ENCODE measurements at places on chromosomes 6 and 20. TPM values are rescaled to one million over a fixed set of nuclear protein-coding genes. Genes with fewer than 3 reads are reported as not detected.

The CCN6 gene
- total RNA-seq, result not detected

The SPATS1 gene
- not detected for total RNA-seq

The CLDN20 gene
- not detected for total RNA-seq

The EEF1E1 gene
- total RNA-seq, result 65.2 TPM

- no peaks in the 10 kb centered on the region for H3K27me3 ChIP-seq
- peaks cover 1% of the 10 kb centered on the region for H3K36me3 ChIP-seq
- no peak for DNase-seq
- H3K27ac ChIP-seq, result no peak overlapping the region
These were observed 36.9 kb downstream of the HLA-DMB start for GRCh38 chr6:32903952-32904351.

GRCh38 chr6:11585426-11586016, 48.0 kb downstream of the TMEM170B start:
- no peak overlapping the region for H3K27ac ChIP-seq
- no peaks in the 10 kb centered on the region for H3K36me3 ChIP-seq
- no peaks in the 10 kb centered on the region for H3K27me3 ChIP-seq
- no peak overlapping the region for H3K4me3 ChIP-seq
- no peaks in the 10 kb centered on the region for H3K4me1 ChIP-seq

DNA sequence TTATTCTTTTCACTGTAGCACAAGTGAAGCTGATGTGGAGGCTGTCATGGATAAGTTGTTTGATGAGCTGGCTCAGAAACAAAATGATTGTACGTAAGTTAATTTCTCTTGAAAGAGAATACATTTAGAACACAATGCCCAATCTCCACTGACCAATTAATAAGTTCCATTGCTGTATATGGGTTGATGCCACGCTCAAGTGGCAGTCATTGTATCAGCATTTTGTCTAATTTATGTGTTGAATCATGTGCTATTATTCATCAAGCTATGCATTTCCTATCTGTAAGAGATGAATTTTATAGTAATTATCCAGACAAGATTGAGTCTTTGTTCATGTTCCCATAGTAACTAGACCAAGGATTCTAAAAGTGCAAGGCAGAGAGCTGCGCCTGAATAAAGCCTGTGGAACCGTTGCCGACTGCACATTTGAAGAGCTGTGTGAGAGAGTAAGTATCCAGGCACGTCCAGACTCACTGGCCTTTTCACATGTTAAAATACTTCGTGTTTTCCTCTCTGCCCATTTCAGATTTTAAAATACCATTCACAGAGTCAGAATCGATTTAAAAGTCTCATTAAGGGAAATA, 83.8 kb upstream of the FOXO3 start:
- H3K4me3 ChIP-seq, result no peak overlapping the region
- peaks cover 30% of the 10 kb centered on the region for H3K36me3 ChIP-seq
- H3K4me1 ChIP-seq, result peaks cover 3% of the 10 kb centered on the region
- H3K27ac ChIP-seq, result no peak overlapping the region

GRCh38 chr6:31922942-31923341, 4.6 kb upstream of the C2 start:
- H3K27ac ChIP-seq, result no peak overlapping the region
- no peak overlapping the region for H3K4me3 ChIP-seq
- H3K4me1 ChIP-seq, result no peaks in the 10 kb centered on the region
- no peaks in the 10 kb centered on the region for H3K27me3 ChIP-seq

DNA sequence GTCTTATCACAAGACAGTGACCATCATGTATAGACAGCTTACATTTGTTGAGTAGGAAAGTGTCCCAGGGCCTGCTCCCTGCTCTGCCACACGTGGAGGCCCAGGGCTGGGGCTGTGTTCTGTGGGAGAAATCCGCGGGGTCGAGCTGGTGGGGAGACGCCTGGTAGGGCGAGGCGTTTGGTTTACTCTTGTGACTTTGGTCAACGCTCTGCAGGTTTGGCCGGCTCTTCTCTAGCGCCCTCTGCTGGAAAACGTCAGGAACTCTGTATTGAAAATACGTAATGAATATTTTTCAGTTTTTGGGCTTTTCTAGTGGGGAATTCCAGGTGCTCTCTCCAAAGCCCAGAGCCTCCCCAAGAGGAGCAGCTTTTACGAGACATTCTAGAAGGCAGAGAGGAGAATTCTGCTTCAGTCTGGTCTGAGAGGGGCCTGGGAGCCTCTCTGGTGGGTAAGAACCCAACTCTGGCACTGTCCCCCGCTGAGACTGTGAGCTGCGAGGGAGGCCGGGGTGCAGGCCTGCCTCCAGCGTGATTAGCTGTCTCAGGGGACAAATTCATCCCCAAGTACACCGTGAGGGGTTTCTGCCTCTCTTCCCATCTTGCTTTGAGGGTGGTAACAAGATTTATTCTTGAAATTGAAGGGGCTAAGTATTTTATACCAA, 112.6 kb upstream of the RALGAPA2 start:
- peaks cover 2% of the 10 kb centered on the region for H3K4me1 ChIP-seq
- no peaks in the 10 kb centered on the region for H3K36me3 ChIP-seq
- DNase-seq, result peak; percentile 78
- H3K27me3 ChIP-seq, result peaks cover 23% of the 10 kb centered on the region
- H3K4me3 ChIP-seq, result no peak overlapping the region
- no peak overlapping the region for H3K27ac ChIP-seq

GRCh38 chr6:121285041-121285440, 49.2 kb downstream of the TBC1D32 start:
- peaks cover 30% of the 10 kb centered on the region for H3K36me3 ChIP-seq
- no peak overlapping the region for H3K4me3 ChIP-seq

GRCh38 chr20:38789503-38790199, 15.8 kb upstream of the PPP1R16B start:
- H3K27me3 ChIP-seq, result no peaks in the 10 kb centered on the region
- H3K27ac ChIP-seq, result no peak overlapping the region
- no peaks in the 10 kb centered on the region for H3K36me3 ChIP-seq
- H3K4me1 ChIP-seq, result peaks cover 7% of the 10 kb centered on the region
- DNase-seq, result no peak
- H3K4me3 ChIP-seq, result no peak overlapping the region

DNA sequence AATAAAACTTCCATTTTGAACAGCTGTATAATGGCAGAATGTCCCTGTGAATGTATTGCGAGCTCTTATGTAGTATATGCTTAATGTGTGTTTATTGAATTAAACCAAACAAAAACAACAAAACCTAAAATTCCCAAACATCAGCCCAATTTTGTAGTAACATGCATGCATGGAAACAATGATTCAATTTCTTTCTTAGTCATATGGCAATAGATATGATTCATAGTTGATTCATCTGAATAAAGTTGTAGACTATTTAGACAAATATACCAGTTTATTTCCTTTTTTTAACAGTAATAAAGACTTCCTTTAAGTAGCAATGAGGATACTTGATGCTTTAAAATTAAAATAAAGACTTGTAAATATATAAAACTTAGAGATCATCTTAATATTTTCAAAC, 670.6 kb downstream of the CD109 start:
- no peaks in the 10 kb centered on the region for H3K27me3 ChIP-seq
- H3K27ac ChIP-seq, result no peak overlapping the region
- H3K36me3 ChIP-seq, result no peaks in the 10 kb centered on the region
- no peak overlapping the region for H3K4me3 ChIP-seq
- no peaks in the 10 kb centered on the region for H3K4me1 ChIP-seq

DNA sequence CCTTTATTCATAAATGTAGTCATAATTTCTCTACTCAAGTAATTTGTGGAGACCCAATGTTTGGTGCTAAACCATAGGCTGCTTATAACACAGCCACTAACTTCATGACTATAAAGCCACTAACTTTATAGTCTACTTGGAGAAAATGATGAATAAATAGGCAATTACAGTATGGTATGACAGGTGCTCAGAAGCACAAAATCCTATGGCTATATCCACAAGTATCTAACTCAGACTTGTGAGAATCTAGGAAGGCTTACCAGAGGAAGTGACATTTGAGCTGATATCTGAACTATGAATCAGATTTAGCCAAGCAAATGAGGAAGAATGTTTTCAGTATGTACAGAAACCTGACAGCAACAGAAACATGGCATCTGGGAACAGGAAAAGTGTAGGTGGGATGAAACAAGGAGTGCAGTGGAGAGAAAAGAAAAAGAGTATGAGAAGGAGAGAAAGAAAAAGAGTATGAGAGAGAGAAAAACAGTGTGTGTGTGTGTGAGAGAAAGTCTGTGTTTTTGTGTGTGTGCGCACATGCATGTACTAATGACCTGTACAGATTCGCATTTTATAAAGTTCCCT, 59.9 kb downstream of the REV3L start:
- no peaks in the 10 kb centered on the region for H3K27me3 ChIP-seq
- H3K36me3 ChIP-seq, result peaks cover 4% of the 10 kb centered on the region
- DNase-seq, result no peak

DNA sequence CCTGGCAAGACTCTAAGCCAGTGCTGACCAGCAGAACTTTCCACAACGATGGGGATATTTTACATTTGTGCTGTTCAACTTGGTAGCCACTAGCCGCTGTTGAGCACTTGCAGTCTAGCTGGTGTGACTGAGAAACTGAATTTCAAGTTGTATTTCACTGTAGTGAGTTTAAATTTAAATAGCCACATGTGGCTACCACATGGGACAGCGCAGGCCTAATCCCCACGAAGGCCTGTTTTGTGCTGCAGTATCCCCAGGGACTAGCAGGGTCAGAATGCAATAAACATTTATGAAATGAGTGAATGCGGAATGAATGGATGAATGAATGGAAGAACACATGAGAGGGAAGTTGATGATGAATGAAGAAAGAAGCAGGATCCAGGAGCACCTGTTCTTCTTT, 115.8 kb downstream of the TRERF1 start:
- H3K27me3 ChIP-seq, result no peaks in the 10 kb centered on the region
- no peak overlapping the region for H3K27ac ChIP-seq
- H3K4me3 ChIP-seq, result no peak overlapping the region

DNA sequence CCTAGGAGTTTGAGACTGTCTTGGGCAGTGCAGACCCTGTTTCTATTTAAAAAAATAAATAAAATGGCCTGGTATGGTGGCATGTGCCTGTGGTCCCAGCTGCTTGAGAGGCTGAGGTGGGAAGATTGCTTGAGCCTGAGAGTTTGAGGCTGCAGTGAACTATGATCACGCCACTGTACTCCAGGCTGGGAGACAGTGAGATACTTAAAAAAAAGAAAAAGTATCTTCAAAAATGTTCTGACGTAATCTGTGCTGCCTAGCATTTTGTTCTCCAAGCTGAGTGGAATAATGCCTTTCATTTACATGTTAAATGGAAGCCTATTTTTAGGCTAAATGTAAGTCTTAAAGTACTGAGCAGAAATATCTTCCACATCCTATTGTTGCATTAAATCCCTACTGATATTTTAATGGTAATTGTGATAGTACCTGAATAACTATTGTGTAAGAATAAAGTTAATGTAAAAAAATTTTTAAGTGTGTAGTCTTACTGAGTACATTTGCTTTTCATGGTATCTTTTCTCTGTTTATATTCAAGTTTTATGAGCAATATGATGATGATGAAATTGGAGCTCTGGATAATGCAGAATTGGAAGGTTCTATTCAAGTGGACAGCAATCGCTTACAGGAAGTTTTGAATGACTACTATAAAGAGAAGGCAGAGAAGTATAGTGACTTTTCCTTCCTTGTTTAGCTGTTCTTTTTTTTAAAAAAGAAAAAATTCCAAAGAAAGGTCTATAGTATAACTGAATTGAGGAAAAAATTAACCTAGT, 4.2 kb upstream of the ZC2HC1B start:
- H3K36me3 ChIP-seq, result peaks cover 66% of the 10 kb centered on the region
- no peaks in the 10 kb centered on the region for H3K4me1 ChIP-seq
- no peak for DNase-seq
